ENCODE measurements at places on chromosomes 11 and 22.

DNA sequence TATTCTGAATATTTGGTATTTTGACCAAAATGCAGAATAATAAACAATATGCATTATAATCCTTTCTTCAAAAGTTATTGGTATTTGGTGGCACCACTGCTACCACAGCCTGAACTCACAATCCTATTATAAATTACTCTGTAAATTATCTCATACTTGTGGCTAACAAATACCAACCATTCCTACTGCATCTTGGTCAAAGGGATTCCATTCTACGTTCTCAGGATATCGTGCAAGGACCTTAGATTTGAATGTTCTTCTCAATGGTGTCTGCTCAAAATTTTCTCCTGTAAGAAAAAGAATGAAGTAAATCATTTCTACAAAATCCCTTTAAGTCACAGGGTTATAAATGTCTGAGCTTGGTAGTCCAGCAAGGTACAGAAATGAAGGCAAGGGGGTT is 58.7 kb downstream of the DENND5A start:
- no peak for DNase-seq

DNA sequence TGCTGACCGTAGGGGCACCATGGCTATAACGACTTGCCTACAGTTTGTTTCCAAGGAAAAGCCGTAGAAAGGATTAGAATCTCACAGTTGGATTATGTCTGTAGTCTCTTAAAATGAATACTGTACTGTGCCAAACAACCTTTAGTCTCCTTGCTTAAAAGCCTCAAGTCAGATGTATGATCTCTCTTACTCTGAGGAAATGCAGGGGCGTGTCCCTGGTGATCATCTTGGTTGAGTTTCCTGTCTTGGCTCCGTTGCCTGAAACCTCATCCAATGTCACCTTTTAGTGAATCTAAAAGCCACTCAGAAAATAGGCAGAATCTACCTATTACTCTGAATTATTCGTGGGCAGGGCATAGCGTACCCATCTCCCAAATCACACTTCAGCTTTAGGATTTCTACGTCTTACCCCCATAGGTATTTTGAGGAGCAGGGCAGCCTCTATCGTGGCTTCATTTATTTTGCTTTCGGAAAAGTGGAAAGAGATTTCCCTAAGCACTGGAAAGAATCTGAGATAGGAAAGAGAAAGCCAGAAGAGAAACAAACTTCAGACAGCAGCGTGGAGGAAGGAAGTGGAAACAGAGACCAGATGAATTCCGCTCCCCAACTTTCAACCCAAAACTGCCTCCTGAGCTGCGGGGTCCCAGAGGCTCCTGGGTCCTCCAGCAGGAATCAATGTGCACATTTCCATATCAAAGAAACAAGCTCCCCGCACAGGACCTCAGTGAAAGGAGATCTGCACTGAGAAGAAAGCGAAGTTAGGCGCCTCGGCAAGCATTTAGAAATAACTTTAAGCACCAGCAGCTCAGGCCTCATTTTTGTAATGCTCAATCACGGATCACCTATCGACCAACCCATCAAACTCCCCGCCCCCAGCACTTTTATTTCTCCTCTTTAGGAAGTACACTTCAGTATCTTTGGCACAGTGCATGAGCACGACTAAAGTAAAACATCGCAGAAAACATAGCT is 245.8 kb downstream of the ETS1 start:
- no peak for DNase-seq

- no peak for DNase-seq
Measured at GRCh38 chr11:102427068-102427467, 25.5 kb downstream of the TMEM123 start.

DNA sequence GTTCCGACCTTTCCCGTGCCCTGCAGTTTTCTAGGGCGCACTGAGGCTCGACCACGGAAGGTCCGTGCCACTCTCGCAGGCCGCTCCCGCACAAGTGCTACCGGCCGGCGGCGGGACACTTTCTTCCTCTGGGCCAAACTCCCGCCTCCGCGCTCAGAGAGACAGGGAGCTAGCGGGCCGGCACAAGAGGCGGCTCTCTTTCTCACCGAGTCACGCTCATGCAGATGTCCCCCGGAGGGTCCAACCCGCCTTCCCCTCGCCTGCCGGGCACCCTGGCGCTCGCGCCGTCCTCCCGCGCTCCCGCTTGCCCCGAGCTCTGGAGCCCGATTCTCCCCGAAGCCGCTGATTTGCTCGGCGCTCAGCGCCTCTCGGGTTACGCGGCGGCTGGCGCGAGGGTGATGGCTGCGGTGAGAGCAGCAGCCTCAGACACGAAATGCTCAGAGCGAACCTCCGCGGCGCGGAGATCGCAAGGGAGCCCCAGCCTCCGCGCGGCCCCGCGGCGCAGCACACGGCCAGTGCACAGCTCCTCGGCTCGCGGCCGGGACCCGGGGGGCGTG is 1.0 kb downstream of the LMO1 start:
- no peak for DNase-seq

DNA sequence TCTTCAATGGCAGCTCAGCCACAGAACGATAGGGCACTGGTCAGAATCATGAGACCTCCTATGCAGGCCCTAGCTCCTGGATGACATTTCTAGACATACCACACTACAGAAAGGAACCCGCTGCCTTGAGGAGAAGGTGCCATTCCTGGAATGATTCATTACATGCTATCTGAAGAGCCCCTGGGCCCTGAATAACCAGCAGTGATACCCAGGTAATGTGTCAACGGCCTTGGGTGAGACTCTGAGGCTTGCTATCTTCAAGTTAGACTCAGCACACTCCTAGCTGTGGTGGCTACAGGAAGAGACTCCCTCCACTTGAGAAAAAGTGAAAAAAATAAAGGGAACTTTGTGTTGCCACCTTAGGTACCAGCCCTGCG is 161.2 kb upstream of the GRIA4 start:
- DNase-seq = no peak

DNA sequence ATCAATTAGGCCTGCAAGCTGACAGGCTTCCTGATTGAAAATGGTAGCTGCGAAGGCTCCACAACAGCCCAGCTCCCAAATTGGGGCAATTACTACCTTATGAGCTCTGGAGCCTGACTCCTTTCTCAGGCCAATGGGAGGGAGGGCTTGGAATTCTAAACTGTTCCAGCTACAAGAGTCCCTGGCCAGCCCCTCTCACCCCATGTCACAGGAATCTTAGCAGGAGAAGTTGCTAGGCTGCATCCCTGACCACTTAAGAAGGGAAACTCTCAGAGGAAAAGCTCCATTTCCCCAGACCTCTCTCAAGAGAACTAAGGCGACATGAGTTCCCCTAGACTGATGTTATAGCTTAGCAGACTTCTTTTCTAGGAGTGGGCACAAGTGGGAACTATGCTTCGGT is 4.9 kb downstream of the LRP4 start:
- no peak for DNase-seq

DNA sequence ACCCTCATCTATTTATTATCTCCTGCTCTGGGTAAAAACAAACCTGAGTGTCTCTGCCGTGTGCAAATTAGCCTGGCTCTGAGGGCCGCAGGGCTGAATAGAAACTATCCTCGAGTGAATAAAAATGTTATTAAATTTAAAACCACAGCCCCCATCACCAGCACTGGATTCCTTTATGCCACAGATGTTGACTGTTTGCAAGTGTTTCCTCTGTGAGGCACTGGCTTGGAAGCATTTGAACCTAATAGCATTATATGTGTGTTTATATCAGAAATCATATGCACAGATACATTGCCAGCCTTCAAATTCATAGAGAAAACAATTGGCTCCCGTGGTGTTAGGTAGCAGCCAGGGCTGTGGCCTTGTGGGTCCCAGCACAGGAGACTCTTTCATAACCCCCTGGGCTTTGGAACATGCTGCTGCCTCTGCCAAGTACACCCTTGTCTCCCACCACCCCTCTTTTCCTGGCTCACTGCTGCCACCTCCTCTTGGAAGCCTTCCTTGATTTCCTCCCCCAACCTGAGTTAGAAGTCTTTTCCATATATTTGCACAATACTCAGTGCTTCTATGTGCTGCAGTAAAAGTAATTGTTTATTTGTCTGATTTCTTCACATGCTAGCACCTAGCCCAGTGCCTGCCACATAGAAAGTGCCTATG is 294.4 kb downstream of the DDX10 start:
- DNase-seq = no peak

- no peak for DNase-seq
Measured at GRCh38 chr22:46242076-46242475, 8.0 kb downstream of the CDPF1 start.

DNA sequence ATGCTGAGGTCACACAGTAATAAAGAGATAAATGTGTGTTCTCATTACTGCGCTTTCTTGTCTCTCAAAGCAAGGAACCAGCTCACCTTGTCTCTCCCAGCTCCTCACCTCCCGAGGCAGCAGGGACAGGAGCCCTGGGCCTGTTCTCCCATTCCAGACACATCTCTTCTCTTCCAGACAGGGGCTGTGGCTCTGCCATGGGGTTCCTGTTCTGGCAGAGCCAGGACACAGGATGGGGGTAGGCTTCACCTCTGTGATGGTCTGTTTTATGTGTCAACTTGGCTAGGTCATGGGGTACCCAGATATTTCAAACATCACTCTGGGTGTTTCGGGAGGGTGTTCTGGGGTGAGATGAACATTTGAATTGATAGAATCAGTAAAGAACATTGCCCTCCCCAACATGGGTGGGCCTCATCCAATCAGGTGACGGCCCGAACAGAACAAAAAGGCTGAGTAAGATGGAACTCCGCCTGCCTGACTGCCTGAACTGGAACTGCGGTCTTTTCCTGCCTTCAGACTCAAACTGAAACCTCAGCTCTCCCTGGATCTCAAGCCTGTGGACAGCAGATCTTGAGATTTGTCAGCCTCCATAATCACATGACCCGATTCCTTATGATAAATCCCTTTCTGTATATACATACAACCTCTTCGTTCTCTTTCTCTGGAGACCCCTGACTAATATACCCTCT is 2.0 kb upstream of the VSIG10L2 start:
- DNase-seq = no peak

DNA sequence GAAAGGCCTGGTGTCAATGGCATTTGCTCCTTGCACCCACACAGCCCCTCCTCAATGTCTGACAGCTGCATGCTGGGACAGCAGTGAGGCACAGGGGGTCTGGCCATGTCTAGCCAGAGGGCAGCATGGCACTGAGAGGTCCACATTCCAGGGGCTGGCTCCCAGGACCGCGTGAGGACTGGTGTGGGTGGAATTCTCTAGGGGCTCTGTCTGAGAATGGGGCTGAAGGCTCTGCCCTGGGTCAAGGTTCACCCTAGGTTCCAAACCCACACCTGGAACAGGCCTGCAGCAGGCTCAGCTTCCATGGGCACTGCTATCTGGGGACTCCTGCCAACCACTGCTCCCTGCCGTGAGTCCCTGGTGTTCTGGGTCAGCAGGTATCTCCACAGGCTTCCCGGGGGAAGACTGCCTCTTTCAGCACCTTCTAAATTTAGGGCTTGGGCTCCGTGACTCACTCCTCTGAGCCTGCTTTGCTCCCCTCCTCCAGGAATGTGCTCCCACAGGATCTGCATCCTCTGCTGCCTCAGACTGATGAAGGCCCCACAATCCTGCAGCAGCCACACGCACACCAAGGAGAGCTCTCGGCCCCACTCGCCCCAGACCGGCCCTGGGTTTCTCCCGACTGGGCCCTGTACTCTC is 4.2 kb downstream of the STARD10 start:
- no peak for DNase-seq

DNA sequence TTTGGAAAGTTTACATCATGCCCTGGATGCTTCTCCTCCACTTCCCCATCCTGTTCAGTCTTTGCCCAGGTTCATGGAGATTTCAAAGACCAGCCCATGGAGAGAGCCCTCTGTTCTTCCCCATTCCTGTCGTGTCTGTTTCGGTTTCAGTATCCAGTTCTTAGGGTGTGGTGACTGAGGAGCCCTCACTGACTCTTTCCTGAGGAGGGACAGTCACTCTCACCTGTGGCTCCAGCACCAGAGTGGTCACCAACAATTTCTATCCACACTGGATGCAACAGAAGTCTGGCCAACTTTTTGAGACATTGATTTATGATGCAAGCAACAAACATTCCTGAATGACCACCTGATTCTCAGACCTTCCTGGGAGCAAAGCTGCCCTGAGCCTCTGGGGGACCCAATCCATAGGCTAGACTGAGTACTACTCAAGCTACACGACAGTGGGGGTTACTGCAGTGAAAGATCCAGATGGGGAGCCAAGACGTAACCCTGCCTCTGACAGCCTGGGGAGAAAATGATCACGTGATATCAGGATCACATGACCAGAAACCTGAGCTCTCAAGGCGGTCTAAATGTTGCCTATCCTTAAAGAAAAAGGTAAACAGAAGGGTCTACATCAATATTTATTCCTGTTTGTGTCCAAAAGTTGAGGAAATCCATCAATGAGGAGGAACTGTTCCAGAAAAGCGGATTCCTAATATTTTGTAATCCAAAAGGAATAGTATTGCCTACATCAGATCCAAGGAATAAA is 76.2 kb upstream of the VPREB1 start:
- no peak for DNase-seq

GRCh38 chr11:111376181-111376871 is 2.7 kb downstream of the POU2AF1 start:
- no peak for DNase-seq

- DNase-seq = no peak
Measured at GRCh38 chr22:41910050-41911000, 4.5 kb downstream of the SHISA8 start.

GRCh38 chr11:122340607-122341290 is 224.7 kb upstream of the BLID start:
- no peak for DNase-seq

DNA sequence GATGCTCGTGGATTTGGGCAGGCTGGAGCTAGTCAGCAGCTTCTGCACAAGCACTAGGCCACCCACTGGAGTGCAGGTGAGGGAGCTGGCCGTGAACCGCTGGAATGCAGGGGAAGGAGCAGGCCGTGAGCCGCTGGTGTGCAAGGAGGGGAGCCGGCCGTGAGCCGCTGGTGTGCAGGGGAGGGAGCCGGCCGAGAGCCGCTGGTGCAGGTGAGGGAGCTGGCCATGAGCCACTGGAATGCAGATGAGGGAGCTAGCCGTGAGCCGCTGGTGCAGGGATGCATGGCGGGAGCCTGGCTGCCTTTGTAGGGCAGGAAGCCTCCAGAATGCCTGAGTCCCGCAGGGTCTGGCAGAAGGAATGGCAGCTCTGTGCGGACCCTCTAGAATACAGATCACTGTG is 4220.0 kb upstream of the OR11H1 start:
- DNase-seq = no peak

DNA sequence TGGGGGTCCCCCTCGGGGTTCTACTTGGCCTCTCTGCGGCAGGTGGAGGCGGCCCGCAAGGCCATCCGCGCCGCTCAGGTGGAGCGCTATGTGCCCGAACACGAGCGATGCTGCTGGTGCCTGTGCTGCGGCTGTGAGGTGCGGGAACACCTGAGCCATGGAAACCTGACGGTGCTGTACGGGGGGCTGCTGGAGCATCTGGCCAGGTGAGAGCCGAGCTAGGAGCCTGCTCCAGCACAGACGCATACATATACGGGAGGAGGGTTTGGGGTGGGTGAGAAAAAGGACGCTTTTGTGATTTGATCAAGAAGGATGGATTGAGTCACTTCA is 415 bp downstream of the CENATAC start:
- no peak for DNase-seq

DNA sequence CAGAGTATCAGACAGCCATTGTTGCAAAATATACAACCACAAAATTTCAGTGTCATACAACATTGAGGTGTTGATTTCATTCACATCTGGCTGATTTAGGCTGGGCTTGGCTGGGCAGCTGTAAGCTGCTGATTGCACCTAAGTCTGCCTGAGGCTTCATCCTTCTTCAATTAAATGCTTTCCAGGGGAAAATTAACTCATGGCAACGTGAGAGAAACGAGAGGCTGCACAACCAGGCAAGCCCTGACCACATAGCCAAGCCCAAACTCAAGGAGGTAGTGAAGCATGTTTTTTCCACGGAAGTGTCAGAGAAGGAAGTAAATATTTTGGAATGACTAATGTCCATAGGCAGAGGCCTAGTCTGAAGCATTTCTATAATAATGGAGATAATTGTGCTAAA is 273.8 kb upstream of the ZC3H12C start:
- DNase-seq = no peak
